ENCODE measurements at places on chromosomes 5 and 9.

- no peak for DNase-seq
Observed at GRCh38 chr5:171157775-171158174, 151.3 kb upstream of the TLX3 start.

DNA sequence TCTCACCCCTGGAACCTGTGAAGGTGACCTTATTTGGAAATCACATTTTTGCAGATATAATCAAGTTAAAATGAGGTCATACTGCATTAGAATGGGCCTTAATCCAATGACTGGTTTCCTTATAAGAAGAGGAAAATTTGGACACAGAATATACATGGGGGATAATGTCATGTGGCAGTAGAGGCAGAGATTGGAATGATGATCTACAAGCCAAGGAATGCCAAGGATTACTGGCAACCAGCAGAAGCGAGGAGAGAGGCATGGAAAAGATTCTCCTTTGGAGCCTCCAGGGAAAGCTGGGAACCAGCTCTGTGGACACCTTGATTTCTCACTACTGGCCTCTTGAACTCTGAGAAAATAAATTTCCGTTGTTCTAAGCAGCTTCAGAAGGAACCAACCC lies 20.2 kb upstream of the CEP78 start:
- DNase-seq = no peak

DNA sequence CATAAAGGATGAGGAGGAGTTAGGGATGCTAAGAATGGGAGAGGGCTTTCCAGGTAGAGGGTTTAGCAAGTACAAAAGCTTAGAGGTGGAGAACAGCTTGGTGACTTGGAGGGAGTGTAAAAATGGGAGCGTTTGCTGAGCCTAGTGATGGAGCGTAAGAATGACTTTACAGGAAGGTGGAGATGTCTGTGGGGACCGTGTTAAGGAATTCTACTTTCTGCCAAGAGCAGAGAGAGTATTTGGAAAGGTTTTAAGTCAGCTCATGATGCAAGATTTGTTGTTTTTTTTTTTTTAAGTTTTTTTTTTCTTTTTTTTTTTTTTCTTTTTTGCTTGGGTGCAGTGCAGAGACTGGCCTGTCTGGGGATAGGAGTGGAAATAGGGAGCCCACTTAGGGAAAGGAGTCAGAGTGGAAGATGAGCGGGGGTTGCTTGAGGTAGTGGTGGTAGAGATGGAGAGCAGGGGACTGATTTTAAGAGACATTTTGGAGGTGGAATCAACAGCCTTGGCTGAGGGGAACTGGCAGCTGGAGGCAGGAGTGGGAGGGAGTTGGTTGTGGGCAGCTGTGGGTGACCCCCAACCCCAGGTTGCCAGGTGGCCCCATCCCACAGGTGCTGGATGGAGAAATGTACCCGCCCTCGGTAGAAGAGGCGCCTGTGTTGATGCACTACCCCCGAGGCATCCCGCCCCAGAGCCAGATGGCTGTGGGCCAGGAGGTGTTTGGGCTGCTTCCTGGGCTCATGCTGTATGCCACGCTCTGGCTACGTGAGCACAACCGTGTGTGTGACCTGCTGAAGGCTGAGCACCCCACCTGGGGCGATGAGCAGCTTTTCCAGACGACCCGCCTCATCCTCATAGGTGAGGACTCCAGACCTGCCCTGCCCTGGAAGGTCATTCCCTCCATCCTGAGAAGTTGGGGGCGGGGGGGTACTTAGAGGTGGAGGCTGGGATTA lies 12.4 kb downstream of the PTGS1 start:
- DNase-seq = no peak

DNA sequence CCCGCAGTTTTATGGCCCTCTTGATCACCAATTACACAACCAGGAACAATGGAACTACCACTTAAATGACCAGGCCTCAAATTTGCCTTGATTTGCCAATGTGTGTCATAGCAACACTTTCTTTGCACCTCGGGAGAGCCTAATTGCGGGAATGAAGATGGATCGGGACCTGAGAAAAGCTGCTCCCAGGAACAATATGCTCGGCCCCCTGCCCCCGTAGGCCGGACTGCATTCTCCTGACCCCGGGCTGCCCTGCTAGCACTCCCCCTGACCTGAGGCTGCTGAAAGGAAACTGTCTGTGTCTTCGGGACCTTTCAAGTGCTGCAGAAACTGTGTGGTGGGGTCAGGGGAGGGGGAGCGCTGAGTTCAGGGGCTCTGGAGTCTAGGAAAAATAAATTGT lies 294.3 kb upstream of the IRX1 start:
- no peak for DNase-seq

DNA sequence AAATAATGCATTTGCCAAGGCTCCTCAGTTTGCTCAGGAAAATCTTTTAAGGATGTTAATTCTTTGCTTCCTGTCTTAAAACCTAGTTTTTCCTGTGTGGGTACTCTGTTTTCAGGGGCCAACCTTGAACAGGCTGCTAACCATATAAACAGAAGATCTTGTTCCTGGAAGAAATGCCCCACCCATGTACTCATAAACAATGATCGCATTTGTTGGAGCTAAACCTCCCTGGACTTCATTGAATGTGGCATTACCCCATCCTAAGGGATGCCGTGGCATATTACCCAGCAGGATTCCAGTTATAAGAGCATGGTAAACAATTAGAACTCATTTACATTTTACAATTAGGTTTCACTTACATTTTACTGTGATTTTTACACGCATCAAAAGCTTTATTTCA lies 436.0 kb downstream of the ZNF608 start:
- DNase-seq = no peak

GRCh38 chr5:143569213-143569701 lies 165.8 kb upstream of the NR3C1 start:
- DNase-seq = no peak

DNA sequence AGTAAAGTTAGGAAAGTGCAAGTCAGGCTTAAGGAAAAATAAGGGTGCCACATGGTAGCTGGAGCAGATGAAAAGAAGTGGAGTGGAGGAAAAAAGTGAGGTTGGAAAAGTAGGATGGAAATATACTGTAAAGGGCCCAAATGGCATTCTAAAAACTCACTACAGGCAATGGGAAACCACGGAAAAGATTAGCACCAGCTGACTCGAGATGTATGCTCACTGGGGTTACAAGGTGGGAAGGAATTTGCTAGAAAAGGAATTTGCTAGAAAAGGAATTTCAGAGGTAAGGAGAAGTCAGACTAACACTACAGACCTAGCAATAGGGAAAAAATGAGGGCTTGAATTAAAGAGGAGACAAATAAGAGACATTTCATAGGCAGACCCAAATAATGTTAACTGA lies 3.6 kb downstream of the PSMD5 start:
- no peak for DNase-seq

DNA sequence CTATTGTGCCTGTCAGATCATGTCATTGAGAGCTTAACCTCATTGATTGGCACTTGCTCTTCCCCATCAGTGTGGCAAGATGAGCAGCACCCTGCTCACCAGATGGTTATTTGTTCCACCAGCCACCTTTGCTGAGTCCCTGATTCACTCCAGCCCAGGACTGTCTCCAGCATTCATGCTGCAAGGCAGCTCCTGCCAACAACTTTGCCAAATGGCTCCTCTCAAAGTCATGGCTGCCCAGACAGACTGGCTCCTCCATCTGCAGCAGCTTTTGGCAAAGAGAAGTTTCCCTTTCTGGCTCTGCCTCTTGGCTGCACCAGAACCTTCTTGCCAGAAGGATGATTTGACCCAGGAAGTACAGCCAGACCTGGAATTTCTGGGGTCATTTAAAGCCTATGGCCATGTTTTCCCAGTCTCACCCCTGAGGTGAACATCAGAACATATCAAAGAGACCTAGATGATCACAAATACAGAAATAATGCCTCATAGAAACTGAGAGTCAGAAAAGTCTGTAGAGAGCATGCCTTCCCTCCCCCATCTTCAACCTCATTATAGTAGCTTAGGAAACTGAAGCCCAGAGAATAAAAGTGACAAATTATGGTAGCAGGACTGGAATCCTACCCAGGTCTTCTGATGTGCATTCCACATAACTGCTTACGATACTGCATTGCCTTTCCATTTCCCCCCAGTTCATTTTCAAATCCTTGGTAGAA lies 10.4 kb downstream of the PPP2R2B start:
- DNase-seq = no peak

DNA sequence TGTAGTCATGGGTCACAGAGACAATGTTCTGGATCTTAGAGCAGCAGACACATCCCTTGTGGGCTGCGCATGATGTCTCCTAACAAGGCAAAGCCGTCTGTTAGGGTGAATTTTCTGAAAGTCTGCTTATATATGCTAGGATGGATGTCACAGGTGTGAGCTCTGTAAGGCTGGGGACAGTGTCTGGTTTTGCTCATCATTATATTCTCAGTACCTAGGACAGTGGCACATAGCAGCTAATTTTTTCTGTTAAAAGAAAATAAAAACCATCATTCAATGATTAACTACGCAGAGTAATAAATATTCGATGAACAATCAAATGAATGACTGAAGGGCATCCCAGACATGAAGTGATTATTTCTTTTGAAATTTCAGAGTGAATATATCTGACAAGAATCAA lies 52.9 kb upstream of the FAM169A start:
- no peak for DNase-seq

- no peak for DNase-seq
Observed at GRCh38 chr5:21254161-21254560, 1266.2 kb upstream of the CDH18 start.

- DNase-seq = no peak
Observed at GRCh38 chr9:17802249-17802857, 223.5 kb downstream of the SH3GL2 start.

DNA sequence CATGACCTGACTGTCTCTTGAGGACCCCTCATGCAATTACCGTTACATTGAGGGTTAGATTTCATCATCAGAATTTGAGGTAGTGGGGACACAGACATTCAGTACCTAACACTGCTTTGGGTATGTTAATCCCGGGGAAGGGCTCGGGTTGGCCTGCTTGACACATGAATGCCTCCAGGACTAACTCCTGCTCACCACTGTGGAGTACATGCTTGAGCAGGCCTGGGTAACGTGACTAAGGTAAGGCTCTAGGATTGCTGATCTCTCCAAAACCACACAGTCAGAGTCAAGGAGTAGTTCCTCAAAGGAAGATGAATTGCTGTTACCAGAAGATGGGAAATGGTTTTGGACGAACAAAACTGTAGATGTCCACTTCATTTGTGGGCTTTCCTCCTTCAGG lies 376.3 kb upstream of the ZNF462 start:
- DNase-seq = no peak

DNA sequence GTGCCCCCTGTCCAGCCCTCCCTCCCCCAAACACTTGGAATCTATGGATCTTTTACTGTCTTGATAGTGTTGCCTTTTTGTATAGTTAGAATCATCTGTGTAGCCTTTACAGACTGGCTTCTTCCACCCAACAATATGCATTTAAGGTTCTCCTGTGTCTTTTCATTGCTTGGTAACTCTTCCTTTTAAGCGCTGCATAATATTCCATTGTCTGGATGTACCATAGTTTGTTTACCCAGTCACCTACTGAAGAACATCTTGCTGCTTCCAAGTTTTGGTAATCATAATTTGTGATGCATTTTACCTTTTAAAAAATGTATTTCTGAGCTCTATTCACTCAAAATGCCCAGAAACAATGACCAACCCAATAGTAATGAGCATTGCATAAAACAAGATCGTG lies 17.7 kb upstream of the LMX1B start:
- no peak for DNase-seq

DNA sequence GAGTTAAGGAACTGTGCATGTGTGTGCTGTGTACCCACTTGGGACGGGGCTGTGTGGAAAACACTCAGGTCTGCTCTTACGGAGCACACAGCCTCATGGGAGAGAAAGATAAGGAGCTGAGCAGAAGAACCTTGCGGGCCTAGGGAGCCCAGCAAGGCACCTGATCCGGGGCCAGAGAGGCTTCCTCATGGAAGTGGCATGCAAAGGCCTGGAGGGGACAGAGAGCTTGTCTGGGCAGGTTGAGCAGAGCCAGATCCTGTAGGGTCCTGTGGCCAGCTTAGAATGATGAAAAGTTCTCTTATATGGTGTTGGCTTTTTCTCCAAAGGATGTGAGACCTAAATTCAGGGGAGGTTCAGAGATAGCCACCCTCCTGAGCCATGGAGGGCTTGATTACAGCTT lies 45.2 kb downstream of the NEK6 start:
- no peak for DNase-seq

GRCh38 chr5:93594591-93595419 lies 11.8 kb downstream of the NR2F1 start:
- DNase-seq = no peak

- no peak for DNase-seq
Observed at GRCh38 chr5:16450163-16450562, 15.4 kb downstream of the ZNF622 start.

- no peak for DNase-seq
Observed at GRCh38 chr5:149445739-149446369, 66.8 kb upstream of the IL17B start.

GRCh38 chr5:67009028-67009427 lies 187.6 kb downstream of the CD180 start:
- no peak for DNase-seq

DNA sequence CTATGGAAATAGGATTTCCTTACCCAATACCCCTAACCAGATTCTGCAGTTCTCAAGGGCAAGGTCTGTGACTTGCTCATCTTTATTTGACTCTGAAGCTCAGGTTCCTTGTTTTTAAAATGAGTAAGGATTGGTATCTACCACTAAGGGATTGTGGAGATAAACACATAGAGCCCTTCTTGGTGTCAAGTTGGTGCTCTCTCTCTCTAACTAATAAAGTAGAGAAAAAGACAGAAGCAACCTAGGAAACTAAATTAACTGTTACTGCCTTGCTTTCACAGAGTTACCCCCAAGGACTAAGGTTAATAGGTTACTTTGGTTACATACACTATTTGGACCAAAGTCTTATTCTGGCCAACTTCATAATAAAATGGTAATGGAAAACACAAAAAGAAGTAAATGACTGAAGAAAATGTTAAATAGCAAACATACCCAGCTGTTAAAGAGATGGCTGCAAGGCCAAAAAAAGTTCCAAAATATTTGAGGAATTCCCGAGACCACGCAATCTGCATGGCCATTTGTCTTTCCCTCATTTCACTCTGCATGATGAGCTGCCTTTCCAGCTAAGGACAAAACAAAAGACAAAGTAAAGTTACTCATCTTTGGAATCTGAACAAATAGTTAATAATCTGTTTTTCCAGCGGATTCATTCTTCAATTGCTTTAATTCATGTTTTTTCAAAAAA lies 21.8 kb upstream of the RLN1 start:
- no peak for DNase-seq

GRCh38 chr5:132103969-132104391 lies 30.4 kb downstream of the CSF2 start:
- no peak for DNase-seq

DNA sequence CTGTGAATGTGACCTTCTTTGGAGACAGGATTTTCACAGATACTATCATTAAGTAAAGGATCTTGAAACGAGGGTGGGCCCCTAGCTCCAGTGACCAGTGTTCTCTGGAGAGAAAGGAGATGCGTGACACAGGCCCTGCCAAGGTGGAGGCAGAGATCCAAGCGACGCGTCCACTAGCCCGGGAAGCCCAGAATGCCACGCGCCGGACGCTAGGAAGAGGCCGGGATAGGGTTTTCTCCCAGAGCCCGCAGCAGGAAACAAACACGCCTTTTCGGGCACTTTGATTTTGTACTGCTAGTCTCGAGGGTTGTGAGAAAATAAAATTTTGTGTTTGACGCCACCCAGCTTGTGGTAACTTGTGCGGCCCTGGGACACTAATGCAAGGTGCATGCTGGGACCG lies 29.6 kb upstream of the VDAC1 start:
- DNase-seq = no peak

- DNase-seq = no peak
Observed at GRCh38 chr5:153523211-153523610, 32.7 kb downstream of the GRIA1 start.

- DNase-seq = no peak
Observed at GRCh38 chr5:79130781-79131180, 19.2 kb downstream of the BHMT start.

- no peak for DNase-seq
Observed at GRCh38 chr9:130042406-130042884, 544 bp downstream of the FNBP1 start.

Data from NK-92 treated with Interleukin-12 subunit alpha and Interleukin-12 subunit beta, amount 100 ng/mL, for 24 hours (cell line).